ENCODE measurements at places on chromosomes 11 and 22. TPM values are rescaled to one million over a fixed set of nuclear protein-coding genes. Genes with fewer than 3 reads are reported as not detected.

The OR2D2 gene
- polyA plus RNA-seq: not detected

The ARHGAP20 gene
- not detected for polyA plus RNA-seq

The CBL gene
- 6.3 TPM for polyA plus RNA-seq

The FAM111B gene
- polyA plus RNA-seq: 96.3 TPM

The GGT1 gene
- 8.4 TPM for polyA plus RNA-seq
